ENCODE measurements at places on chromosomes 12 and 14.

DNA sequence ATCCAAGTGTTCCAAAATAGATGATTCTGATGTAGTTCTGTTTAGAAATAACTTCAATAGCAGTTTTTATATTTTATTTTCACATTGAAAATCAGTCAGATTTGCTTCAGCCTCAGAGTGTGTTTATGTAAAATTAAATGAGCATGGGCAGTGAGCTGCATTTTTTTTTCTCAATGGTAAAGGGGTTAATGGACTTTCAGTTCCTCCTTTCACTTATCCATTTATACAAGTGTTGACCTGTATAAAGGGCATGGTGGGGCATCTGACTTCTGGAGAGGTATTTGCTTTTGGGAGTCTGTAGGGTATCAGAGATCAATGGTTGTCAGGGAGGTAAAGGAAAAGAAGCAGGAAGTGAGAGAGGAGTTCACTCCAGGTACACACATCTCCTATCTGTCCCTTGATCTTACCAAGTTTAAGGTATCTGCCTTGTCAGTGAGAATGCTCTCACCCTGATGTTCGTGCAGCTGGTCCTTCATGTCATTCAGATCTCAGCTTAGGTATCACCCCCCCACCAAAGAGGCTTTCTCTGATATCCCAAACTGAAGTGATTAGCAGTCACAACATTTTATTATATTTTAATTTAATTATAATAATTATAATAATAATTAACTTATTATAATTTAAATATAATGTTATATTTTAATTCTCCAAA, 181.6 kb upstream of the LMNTD1 start:
- H3K4me3 ChIP-seq, result no peak overlapping the region
- H3K27ac ChIP-seq, result no peak overlapping the region
- H3K27me3 ChIP-seq, result no peaks in the 10 kb centered on the region
- H3K36me3 ChIP-seq, result no peaks in the 10 kb centered on the region
- DNase-seq, result no peak

- H3K27ac ChIP-seq, result no peak overlapping the region
- no peaks in the 10 kb centered on the region for H3K27me3 ChIP-seq
- no peaks in the 10 kb centered on the region for H3K36me3 ChIP-seq
- H3K4me1 ChIP-seq, result no peaks in the 10 kb centered on the region
- no peak overlapping the region for H3K4me3 ChIP-seq
Measured at GRCh38 chr14:33611405-33612196, 339.3 kb downstream of the EGLN3 start.

DNA sequence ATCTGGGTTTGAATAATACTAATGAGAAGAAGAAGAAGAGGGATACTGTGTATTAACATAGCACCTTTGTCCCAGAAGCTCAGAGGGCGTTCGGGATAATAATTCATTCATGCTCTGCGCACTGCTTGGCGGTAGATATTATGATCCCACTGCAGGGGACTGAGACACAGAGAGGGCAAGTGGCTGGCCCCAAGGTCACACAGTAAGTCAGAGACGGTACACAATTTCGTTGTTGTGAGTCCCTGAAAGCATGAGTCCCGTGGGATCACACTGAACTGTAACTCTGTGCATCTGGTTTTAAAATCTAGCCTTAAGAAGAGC, 47.9 kb upstream of the PARP11 start:
- no peak overlapping the region for H3K27ac ChIP-seq
- peaks cover 11% of the 10 kb centered on the region for H3K4me1 ChIP-seq
- H3K27me3 ChIP-seq, result no peaks in the 10 kb centered on the region

- H3K36me3 ChIP-seq, result no peaks in the 10 kb centered on the region
- H3K27ac ChIP-seq, result no peak overlapping the region
- H3K4me3 ChIP-seq, result no peak overlapping the region
- H3K4me1 ChIP-seq, result peaks cover 37% of the 10 kb centered on the region
- DNase-seq, result no peak
Measured at GRCh38 chr14:70934084-70934483, 26.8 kb downstream of the PCNX1 start.

GRCh38 chr12:81300454-81300853, 222.6 kb downstream of the ACSS3 start:
- H3K36me3 ChIP-seq, result no peaks in the 10 kb centered on the region
- H3K4me1 ChIP-seq, result no peaks in the 10 kb centered on the region
- no peak overlapping the region for H3K4me3 ChIP-seq
- no peaks in the 10 kb centered on the region for H3K27me3 ChIP-seq
- DNase-seq, result no peak

DNA sequence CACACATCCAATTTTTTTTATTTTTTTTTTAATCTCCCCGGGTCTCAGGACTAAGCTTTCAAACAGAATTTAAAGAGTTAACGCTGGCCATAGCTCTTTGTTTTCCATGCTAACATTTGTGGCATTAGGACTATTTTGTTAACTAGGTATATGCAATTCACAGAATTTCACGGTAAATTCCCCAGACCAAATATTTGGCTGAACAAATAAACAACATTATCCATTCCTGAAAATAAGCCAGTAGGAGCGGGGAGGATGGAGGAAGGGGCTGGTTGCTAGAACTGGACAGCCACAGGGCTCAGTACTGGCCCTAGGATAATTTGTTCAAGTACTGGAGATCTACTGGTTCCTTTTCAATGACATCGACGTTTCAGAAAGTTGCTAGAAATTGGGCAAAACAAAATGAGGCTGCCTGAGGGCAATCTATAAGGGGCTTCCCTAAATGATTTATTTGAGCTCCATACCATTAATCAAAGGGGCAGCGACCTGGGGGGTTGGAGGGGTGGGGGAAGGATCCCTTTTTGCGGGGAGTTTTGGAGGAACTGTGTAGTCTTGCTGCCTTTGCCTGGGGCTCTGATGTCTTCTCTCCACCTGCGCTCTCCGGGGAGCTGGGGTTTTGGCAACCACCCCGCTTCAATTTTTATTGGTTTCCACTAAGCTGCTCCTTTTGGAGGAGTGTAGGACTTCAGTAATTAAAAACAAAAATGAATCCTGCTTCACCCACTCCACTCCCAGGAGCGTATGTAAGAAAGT, 9.0 kb downstream of the BMP4 start:
- no peaks in the 10 kb centered on the region for H3K4me1 ChIP-seq
- H3K4me3 ChIP-seq, result no peak overlapping the region
- H3K36me3 ChIP-seq, result no peaks in the 10 kb centered on the region
- no peak for DNase-seq
- H3K27ac ChIP-seq, result no peak overlapping the region

DNA sequence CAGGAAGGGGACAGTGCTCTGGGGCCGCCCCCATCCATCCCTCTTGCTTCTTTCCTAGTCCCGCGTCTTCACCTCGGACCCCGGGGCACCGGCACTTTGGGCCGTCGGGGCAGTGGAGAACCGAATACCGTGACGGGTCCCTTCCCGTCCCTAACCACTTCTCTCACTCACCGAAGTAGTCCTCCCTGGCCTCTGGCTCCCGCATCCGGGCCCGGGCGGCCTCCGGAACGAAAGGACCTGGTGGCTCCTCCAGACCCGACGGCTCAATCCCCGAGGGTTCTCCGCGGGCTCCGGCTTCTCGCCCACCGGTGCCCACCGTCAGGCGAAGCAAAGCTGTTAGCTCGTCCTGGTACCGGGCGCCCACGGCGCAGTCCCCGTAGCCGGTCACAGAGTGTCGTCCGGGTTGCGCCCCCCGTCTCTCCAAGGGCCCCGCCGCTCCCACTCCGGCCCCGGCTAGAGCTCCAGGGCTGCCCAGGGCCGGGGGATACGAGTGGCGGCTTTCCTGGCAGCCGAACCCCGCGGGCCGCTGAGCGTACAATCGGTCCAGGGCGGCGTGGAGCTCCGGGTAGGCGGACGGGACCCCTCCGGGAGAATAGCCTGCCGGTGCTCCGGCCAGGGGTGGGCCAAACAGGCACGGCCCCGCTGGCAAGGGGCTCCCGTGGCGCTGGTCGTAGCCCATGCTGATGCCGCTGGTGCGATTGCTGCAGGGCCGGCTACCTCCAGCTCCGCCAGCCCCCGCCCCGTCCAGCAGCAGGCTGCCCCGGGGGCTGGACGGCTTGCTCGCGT, 1.1 kb downstream of the AJUBA start:
- no peaks in the 10 kb centered on the region for H3K36me3 ChIP-seq
- no peaks in the 10 kb centered on the region for H3K27me3 ChIP-seq
- no peak for DNase-seq
- H3K4me3 ChIP-seq, result peak overlapping the region; percentile 45

- no peak overlapping the region for H3K27ac ChIP-seq
- H3K4me3 ChIP-seq, result no peak overlapping the region
- no peak for DNase-seq
- H3K36me3 ChIP-seq, result no peaks in the 10 kb centered on the region
- H3K4me1 ChIP-seq, result no peaks in the 10 kb centered on the region
Measured at GRCh38 chr12:42862055-42862454, 272.5 kb upstream of the PRICKLE1 start.

All from CD8-positive, alpha-beta memory T cell (primary cell).